ENCODE measurements at places on chromosomes 16 and 17.

GRCh38 chr17:63927464-63928171 lies 4.5 kb downstream of the CD79B start:
- no peak for DNase-seq

DNA sequence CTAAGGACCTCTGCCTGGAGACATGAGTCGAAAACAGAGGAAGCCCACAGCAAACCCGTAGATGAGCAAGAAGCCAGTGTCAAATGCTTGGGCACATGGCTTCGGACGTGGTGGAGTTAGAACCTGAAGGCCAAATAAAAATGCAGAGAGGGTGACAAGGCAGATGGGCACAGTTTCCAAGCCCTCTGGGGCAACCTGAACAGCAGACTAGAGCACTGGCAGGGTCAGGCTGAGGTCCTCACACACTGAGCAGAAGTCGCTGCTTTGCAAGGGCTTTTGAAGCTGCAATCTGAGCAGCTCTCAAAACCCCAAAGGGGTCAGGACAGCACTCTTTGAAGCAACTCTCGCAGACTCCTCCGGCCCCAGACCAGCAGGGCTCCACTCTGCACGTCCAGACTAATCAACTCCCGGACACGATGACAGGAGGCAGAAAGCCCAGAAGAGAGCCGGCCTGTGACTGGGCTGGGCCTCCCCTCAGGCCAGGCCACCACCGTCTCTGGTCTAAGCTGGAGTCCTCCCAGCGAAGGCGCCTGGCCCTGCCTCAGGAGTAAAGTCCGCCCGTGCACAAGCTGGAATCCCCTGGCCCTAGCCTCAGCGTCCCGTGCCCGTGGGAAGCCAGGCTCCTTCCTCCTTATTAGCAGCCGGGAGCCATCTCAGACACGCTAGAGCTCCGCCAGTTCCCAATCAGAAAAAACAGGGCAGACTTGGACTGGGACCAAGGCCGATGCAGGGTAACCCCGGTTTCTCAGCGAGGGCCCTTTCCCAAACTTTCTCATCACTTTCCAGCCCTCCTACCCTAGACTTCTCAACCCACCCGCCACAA lies 924 bp downstream of the SMARCD2 start:
- DNase-seq: peak; percentile 23

DNA sequence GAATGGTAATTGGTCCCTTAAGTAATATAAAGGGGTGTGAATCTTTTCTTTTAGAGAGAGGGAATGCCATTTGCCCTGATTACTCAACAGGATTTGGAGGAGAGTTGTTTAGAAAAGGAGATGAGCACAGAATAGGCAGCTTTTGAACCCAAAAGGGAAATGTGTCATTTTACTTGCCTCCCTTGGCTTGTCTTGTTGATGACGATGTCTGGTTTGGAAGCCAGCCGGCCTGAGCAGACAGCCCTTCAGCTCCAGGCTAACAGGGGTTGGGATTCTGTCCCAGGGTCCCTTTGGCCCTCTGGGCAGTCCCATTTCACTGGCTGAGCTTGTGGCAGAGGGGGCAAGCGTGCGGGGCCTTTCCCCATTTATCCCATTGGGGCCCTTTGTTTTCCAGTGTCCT lies 22.3 kb upstream of the PRKAR1A start:
- no peak for DNase-seq

DNA sequence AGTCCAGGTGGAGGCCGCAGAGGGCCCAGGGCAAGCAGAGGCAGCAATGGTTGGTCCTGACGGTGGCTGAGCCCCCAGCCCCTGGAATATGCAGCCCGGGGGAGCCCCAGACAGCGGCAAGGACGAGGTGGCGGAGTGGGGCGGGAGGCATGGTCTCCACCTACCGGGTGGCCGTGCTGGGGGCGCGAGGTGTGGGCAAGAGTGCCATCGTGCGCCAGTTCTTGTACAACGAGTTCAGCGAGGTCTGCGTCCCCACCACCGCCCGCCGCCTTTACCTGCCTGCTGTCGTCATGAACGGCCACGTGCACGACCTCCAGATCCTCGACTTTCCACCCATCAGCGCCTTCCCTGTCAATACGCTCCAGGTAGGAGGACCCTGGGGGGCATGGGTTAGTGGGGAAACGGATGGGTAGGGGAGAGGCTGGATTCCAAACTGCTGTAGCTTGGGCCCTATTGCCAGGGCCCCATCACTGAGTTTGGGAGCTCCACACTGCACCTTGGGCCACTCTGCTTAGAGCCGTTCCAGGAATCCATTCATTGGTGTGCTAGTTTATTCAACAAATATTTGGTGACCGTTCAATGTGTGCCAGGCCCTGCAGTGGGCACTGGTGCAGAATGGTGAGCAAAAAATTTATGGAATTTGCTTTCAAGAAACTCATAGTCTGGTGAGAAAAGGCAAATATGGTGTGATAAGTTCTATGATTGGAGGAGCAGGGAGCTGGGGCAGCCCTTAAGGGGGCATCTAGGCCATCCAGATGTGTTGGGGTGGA lies 3.8 kb downstream of the RASL10B start:
- DNase-seq: no peak

DNA sequence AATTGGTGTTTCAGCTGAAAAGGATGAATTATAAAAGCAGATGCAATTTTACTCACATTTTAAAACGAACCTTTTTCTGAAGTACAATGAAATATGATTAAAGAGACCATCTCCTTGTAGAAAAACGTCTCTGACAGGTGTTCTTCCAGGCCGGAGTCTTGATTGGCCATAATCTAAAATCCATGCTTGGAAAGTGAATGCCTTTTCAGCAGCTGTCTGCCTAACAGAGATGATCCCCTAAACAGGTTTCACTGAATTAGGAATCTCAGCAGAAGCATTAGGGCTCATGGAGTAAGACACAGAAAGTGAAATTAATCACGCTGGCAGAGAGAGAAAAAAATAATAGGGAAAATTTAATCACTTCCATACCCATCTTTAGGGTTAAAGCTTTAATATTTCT lies 39.3 kb upstream of the IRX5 start:
- no peak for DNase-seq

DNA sequence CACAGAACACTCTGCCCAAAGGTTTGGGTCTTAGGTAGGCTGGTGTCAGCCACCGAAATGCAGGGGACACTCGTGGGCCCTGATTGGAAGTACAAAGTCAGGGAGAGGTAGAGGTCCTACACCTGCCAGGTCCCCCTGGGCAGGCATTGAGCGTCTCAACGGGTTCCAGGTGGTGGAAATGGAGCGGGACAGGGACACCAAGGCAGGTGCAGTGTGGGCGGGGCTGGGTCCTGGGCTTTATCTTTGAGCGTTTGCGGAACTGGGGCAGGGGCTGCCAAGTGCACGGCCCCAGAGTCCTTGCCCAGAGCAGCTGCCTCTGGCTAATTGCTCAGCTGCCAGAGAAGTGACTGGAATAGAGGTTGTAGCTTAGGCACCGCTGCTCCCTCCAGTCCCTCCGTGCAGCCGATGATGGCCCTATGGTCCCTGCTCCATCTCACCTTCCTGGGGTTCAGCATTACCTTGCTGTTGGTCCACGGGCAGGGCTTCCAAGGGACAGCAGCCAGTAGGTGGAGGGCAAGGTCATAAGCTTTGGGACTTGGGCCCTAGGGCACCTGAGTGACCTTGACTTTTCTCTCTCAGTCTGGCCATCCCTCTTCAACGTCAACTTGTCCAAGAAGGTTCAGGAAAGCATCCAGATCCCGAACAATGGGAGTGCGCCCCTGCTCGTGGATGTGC lies at the start of gene ZACN:
Gene ZACN, plus strand, starts transcription at position 323 of the 675 bp plus-strand sequence. Its CDS starts 83 bp downstream, at position 406.
- no peak for DNase-seq

DNA sequence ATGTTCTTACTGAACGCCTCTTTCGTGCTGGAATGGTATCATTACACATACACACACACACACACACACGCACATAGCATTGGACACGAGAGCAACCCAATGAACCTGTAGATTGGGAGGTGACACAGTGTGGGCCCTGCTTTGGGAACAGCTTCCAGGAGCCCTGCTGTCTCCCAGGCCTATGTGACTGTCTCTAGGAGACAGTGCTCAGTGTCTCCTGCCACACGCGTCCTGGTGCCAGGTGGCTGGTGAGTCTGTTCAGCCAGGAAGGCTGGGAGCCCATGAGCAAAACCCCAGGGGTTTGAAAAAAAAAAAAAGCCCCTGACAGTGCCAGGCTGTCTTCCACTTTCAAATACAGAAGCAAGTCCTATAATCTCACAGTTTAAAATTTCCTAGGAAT lies 2.4 kb upstream of the SPOP start:
- DNase-seq: no peak

- DNase-seq: peak; percentile 15
Measured at GRCh38 chr17:77602062-77602746, 356.3 kb upstream of the TNRC6C start.

DNA sequence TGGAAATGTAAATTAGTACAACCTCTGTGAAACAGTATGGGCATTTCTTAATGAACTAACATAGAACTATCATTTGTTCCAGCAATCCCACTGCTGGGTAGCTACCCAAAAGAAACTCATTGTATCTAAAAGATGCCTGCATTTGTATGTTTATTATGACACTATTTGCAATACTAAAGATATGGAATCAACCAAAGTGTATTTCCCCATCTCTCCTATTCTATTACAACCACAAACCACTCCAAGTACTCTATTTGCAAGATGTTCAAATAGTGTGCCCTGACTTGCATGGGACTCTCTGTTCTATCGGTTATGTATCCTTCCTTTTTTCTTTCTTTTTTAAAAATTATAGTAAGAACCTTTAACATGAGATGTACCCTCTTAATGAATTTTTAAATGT lies 845.2 kb downstream of the CDH11 start:
- DNase-seq: no peak

DNA sequence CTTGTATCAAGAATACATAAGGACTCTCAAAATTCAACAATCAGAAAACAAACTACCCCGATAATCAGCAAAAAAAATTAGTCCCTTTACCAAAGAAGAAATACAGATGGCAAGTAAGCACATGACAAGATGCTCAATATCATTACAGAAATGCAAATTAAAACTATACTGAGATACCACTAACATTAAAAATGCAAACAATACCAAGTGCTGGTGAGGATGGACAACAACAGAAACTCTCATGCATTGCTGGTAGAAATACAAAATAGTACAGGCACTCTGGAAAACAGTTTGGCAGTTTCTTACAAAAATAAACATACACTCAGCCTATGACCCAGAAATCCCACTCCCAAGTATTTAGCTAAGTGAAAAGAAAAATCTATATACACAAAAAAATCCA lies 7.5 kb downstream of the CEP112 start:
- DNase-seq: no peak

DNA sequence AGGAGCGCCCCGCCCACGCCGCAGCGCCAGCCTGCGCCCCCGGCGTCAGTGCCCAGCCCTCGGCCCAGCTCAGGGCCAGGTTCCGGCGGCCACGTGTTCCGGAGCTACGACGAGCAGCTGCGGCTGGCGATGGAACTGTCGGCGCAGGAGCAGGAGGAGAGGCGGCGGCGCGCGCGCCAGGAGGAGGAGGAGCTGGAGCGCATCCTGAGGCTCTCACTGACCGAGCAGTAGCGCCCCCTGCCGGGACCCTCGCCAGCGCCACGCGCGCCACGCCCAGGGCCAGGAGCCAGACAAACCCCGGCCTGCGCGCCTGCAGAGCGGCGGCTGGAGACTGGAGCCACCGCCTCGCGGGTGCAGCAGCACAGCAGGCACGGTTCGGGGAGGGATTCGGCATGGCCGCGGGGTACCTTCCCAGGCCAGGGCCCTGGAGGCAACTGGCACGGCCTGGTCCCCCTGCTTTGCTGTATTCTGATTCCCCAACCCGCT lies 9.3 kb downstream of the CORO6 start:
- no peak for DNase-seq

GRCh38 chr17:39852239-39852638 lies 11.9 kb downstream of the IKZF3 start:
- DNase-seq: no peak

DNA sequence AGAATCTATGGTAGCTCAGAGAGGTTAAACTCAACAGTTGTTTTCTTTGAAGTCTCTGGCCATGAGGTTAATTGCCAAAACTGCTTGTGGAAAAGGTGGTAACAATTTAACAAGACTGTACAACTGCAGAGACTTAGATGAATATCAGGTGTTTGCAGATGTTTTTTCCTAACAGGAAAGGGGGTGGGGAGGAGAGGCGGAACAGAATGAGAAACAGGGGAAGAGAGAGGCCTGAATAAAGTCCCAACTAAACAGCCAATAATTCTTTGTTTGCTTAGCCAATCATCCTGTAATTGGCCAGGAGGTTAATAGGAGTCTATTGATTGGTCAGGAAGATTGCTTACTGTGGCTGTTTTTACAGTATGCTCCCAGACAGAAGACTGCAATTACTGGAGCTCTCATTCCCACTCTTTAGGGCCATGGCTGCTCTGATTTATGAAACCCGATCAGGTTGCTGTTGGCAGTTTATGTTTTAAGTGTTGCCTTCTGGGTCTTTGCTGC lies 249.7 kb upstream of the TBX2 start:
- peak; percentile 16 for DNase-seq

DNA sequence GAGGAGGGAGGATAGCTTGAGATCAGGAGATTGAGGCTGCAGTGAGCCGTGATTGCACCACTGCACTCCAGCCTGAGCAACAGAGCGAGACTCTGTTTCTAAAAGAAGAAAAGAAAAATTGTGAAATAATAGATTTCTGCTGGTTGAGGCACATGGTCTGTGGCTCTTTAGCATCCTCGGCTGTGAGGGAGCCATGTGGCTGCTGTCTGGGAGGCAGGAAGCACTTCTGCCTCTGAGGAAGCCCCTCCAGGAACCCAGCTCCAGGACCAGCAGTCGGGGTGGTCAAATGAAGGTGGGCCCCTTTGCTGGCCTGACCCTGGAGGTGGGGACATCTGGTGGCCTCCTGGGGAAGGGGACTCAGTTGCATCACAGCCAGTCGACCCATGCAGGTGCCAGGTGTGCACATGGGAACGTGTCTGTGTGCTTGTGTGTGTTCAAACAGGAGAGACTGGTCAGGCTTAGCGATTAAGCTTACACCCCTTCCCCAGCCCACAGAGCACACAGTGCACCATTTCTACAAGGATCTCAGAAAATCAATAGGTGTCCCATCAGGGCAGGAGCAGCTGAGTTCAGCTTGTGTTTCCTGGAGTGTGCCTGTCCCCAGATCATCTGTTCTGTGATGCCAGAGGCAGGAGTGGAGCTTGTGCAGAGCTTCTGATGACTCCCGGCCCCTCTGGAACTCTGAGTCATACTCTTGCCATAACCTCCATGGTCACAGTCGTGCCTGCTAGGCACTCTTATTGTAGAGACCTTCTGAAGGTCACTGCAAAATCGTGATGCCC lies 24.3 kb upstream of the MGAT5B start:
- DNase-seq: peak; percentile 65

DNA sequence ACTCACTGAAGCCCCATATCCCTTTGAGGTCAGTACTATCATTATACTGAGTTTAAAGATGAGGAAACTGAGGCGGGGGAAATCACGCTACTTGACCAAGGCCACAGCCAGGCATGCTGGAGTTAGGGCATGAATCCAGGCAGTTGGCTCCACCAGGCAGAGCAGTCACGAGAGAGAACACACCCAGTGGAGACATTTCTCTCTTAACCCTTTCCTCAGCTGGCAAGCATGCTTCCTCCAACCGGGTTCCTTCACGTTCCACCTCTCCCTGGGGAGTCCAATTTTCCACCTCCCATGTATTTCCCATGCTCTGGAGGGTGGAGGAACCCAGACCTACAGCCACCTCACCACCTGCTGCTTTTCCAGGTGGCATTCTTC lies 32.8 kb downstream of the VAC14 start:
- no peak for DNase-seq

- DNase-seq: no peak
Measured at GRCh38 chr17:57572062-57572461, 173.0 kb downstream of the CCDC182 start.

GRCh38 chr17:63490329-63490728 lies 13.5 kb downstream of the ACE start:
- no peak for DNase-seq

- DNase-seq: no peak
Measured at GRCh38 chr17:4506175-4506813, 7.6 kb downstream of the SPNS2 start.

GRCh38 chr17:57228911-57229310 lies 27.4 kb upstream of the MSI2 start:
- DNase-seq: no peak

All from SW480 (cell line).